ENCODE measurements at places on chromosomes 1 and 21.

- DNase-seq = no peak
These were observed 23.3 kb downstream of the TBX19 start for GRCh38 chr1:168303716-168304540.

DNA sequence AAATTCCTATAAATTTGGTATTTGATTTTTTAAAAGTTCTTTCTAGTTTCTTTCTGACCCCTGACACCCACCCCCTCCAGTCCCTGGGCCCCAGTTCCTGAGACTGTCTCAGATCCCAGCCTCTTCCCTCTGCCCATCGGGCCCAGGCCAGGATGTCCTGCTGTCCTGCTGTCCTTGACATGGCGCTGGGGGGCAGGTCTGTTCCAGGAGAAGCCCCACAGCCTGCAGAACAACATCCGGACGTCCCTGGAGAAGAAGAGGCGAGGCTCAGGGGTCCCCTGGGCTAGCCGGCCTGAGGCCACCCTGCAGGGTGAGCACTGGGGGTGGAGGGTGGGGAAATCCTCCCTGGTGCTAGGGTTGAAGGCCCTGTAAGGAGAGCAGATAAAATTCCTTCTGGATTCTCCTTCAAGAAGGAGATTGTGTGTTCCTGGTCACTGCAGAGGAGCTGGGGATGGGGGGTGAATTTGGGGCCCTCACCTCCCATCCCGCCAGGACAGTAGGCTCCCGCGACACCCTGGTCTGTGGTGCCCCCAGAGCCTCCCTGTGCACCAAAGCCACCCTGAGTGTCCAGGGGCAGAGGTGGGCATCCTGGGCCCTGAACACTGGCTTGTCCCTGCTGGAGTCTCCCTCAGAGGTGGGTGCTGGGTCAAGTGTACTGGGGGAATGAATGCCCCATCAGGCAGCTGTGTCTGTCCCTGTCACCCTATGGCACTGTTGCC is 45.0 kb downstream of the DISP3 start:
- DNase-seq = no peak

- no peak for DNase-seq
These were observed 47.4 kb downstream of the CLCA4 start for GRCh38 chr1:86594284-86594770.

GRCh38 chr1:2194319-2194897 is at the start of gene FAAP20:
Gene FAAP20 (minus strand): TSS chr1:2194772. CDS start chr1:2194749, 23 bp downstream.
- DNase-seq = peak; percentile 44

DNA sequence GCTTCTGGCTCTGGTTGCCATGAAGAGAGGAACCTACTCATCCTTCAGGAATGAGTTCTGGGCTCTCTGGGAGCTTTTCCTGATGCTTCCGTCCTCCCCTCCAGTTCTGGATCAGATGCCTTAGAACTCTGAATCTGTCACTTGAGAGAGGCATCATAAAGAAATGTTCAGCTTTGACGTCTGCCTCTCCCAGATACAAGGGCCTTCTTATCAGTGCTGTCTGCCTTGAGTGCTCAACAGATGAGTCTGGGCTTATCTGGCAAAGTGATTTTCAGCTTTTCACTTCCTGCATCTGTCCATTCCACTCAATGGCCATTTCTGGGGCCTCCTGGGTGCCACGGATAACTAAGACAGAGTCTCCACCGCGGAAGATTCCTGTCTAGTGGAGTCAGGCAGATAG is 12.3 kb upstream of the OTUD3 start:
- DNase-seq = no peak
